Osteocyte (in vitro differentiated cells): ENCODE measurements at places on chromosomes 7 and 10.
A peak's percentile ranks its signal among the peaks of the same experiment; 100 is the strongest.

GRCh38 chr10:12717981-12718707, 283.4 kb downstream of the CCDC3 start:
- DNase-seq = no peak

- DNase-seq = no peak
These were observed 119.4 kb downstream of the GNAT3 start for GRCh38 chr7:80392229-80393169.

DNA sequence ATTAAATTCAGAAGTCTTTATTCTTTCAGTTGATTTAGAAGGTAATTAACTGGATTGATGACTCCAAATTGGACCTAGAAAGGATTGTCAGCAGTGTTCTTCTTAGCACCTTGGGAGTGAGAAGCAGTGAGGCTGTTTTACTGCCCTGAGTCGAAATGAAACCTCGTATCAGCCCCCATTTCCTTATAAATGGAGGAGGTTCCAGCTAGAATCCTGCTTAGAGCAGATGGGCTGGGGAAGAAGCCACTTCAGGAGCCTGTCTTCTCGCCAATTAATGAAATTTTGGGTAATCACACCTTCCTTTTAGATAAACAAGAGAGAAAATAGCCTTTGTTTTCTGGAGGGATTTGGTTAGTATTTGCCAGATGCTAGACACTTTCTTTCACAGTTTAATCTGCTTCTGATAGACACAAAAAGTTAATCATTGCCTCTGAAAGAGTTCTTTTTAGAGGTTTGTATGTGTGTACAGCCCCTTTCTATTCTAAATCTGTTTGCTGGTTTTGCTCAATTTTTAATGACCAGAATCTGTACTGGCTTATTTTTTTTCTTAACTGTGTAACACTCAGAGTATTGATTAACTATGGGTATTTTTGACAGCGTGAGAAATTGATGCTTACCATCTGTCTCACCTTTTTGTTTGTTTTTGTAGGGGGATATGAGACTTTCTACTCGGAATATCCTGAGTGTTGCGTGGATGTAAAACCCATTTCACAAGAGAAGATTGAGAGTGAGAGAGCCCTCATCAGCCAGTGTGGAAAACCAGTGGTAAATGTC, 4.6 kb downstream of the DUSP5 start:
- no peak for DNase-seq

DNA sequence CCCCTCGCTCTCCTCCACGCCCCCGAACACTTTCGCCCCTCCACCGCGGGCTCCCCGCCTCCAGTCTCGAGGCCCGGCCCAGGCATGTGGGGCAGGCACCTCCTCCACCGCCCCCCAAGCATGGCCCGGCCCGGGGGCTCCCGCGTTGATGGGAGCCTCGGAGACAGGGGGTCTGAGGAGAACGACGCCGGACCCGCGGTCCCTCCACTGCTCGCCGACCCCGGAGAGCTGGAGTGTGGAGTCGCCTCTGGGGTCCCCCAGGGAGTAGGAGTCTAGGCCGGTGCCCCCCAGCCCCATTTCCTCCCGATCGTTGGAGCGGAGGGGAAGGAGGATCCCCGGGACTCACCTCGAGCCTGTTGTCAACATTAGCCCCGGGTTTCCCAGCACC, 206 bp downstream of the UPF2 start:
- DNase-seq = peak; percentile 87

GRCh38 chr7:138880881-138881578, 83.0 kb upstream of the ATP6V0A4 start:
- DNase-seq = no peak

- no peak for DNase-seq
These were observed 110.4 kb downstream of the HIPK2 start for GRCh38 chr7:139667377-139667776.

DNA sequence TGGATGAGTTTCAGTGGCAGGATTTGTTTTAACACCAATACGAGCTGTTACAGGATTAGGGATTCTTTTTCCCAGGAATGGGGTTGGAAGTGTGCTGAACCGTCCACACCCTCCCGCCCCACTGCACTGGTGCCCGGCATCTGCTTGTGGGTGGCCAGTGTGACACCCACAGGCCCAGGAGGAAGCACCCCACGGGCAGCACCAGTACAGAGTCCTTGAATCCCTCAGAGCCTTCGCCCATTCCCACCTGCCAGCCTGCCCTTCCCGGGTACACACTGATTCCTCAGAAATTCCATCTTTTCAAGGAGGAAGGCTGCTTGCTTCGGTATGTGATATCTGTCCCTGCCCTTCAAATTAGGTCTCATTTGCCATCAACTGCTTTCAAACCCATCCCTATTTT, 15.4 kb downstream of the INSIG1 start:
- no peak for DNase-seq

DNA sequence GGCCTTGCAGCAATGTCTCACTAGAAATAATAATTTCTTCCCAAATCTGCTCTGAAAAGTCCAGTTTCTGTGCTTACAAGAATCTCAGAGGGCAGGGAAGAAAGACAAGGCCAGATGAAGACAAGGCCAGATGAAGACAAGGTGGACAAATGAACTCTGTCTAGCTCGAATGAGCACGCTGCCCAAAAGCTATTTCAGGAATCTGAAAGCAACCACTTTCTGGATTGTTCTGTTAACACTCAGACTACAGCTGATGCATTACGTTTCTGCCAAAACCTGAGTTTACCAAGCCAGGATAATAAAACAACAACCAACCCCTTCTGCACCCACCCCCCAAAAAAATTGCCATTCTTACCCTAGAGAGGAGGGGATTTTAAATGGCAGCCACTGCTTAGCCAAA, 1073.6 kb downstream of the SORCS3 start:
- no peak for DNase-seq
